ENCODE measurements at places on chromosomes 2 and 18. TPM values are rescaled to one million over a fixed set of nuclear protein-coding genes. Genes with fewer than 3 reads are reported as not detected.

The KCNF1 gene
- not detected for total RNA-seq

The SULT1C2 gene
- total RNA-seq: not detected

The CXCR4 gene
- 167 TPM for total RNA-seq

The APCDD1 gene
- not detected for total RNA-seq

The PCARE gene
- not detected for total RNA-seq

Measured in epithelial cell of umbilical artery (primary cell).